ENCODE measurements at places on chromosomes 12 and 14.

DNA sequence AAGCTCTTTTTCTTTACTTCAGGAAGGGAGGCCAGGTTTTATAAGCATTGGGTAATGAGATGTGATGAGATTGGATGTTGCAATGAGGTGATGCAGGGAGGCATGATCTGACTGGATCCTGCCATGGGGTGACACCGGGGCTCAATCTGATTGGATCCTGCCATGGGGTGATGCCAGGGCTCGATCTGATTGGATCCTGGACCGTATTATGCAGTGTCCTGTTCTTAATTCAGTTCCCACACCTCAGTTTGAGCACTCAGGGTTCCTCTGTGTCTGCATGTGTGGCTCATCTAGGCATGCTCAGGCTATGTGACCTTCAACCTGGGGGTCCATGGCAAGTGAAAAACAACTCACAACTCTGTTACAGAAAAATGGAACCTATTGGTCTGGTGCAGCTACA lies 166.4 kb downstream of the SLC15A4 start:
- DNase-seq: no peak

- DNase-seq: no peak
Observed at GRCh38 chr12:99745895-99746294, 98.3 kb downstream of the GARIN6 start.

DNA sequence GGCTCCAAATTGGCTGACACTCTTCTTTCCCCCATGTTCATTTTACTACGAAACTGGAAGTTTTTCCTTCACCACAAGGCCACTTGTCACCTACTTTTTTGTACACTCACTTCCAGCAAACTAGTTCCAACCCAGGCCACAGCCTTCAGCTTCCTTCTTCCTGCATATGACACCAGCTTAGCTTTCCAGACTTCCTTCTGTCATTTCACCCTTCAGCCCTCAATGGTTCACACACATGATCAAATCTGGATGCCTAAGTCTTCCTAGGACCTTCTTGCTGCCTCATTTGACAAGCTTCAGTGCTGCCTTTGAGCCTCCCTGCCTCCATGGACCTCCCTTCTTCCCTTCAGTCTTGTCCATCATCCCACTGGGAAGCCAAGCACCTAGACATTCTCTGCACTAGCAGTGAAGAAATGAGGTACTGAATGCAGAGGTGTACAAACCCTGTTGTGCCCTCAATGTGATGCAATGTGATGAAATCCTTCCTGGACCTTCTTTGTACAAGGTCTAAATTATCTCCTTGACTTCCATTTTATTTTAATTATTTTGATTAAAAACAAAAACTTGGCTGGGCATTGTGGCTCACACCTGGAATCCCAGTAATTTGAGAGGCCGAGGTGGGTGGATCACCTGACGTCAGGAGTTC lies 4.3 kb upstream of the REC8 start:
- no peak for DNase-seq

- DNase-seq: peak; percentile 13
Observed at GRCh38 chr12:103840876-103841689, at the start of gene NT5DC3. TSS of gene NT5DC3 (minus strand) at chr12:103841234. CDS start at chr12:103841156, 78 bp downstream.

GRCh38 chr12:24444634-24445033 lies 495.2 kb upstream of the SOX5 start:
- no peak for DNase-seq

Data from DMS 273 treated with DMSO at 0.1 percent for 48 hours (cell line).